ENCODE measurements at places on chromosomes 6 and 20.

GRCh38 chr20:31473331-31474096 lies 1.4 kb downstream of the DEFB124 start:
- peaks cover 22% of the 10 kb centered on the region for H3K4me1 ChIP-seq
- H3K36me3 ChIP-seq, result no peaks in the 10 kb centered on the region
- no peak for DNase-seq

DNA sequence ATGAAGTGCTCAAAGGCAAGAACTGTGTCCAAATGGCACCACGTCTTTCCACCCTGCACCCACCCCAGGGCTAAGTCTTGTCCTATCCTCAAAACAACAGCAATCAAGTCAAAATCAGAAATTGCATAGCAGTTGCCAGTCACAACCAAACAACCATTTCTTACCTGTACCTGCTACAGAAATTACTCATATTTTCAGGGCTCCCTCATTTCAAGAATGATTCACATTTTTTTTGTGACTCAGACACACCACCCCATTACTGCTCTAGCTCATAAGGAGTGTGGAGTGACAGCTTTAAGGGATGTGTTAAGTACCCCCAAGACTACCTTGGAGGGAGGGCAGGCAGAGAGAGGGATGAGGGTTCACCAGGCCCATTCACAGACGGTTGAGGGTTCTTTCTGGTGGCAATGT lies 111.7 kb downstream of the TRERF1 start:
- H3K4me3 ChIP-seq, result no peak overlapping the region
- no peaks in the 10 kb centered on the region for H3K27me3 ChIP-seq
- no peak for DNase-seq
- no peaks in the 10 kb centered on the region for H3K36me3 ChIP-seq

DNA sequence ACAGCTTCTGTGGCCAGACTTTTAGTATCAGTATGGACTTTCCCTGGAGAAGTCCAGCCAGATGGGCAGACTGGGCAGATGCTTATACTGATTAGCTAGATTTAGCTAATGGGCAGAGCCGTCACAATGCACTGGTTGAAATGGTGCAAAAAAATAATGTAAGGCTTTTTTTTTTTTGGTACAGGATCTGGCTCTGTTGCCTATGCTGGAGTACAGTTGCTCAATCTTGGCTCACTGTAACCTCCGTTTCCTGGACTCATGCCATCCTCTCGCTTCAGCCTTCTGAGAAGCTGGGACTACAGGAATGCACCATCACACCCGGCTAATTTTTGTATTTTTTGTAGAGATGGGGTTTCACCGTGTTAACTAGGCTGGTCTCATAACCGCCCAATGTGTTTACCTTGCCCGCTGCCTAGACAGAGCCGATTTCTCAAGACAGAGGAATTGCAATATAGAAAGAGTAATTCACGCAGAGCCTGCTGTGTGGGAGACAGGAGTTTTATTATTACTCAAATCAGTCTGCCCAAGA lies 16.4 kb upstream of the KIFC1 start:
- no peak for DNase-seq
- H3K4me3 ChIP-seq, result no peak overlapping the region
- no peaks in the 10 kb centered on the region for H3K36me3 ChIP-seq
- no peaks in the 10 kb centered on the region for H3K4me1 ChIP-seq

- H3K36me3 ChIP-seq, result no peaks in the 10 kb centered on the region
- H3K27ac ChIP-seq, result no peak overlapping the region
- H3K4me1 ChIP-seq, result no peaks in the 10 kb centered on the region
- no peaks in the 10 kb centered on the region for H3K27me3 ChIP-seq
These were observed 637.6 kb downstream of the RNF144B start for GRCh38 chr6:19024737-19025136.

DNA sequence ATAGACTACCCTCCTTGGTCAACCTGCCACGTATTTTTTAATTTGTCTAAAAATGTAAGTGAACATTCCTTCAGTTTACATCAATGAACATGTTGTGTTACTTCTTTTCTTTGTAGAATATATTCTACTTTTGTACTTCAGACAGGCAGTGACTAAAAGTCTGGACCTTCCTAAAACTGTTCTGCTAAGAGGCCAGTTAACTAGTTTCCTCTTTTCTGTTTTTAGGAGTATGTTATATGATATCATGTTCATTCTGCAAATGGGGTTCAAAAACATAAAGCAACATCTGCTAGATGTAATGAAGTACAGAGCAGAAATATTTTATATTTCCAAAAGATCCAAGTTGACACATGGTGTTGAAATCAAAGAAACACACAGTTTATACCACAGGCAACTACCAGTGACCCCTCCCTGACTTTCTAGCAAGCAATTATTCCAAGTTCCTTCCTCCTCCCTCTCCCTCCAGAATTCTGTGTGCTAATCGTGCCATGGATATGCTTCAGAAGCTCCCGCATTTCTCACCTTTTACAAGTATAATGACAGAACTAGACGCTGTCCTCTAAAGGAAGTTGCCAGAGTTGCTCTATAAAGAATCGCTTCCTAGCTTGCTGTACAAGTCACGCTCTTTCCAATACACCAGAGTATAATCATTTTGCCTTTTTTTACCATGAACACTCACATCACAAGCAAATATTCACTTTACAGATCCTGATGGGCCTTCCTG lies 64.7 kb downstream of the ARHGAP18 start:
- H3K4me1 ChIP-seq, result no peaks in the 10 kb centered on the region
- no peaks in the 10 kb centered on the region for H3K36me3 ChIP-seq
- DNase-seq, result no peak
- no peak overlapping the region for H3K27ac ChIP-seq

- H3K27me3 ChIP-seq, result peaks cover 37% of the 10 kb centered on the region
- no peak overlapping the region for H3K4me3 ChIP-seq
- no peaks in the 10 kb centered on the region for H3K36me3 ChIP-seq
These were observed 94.5 kb downstream of the F13A1 start for GRCh38 chr6:6225885-6226529.

DNA sequence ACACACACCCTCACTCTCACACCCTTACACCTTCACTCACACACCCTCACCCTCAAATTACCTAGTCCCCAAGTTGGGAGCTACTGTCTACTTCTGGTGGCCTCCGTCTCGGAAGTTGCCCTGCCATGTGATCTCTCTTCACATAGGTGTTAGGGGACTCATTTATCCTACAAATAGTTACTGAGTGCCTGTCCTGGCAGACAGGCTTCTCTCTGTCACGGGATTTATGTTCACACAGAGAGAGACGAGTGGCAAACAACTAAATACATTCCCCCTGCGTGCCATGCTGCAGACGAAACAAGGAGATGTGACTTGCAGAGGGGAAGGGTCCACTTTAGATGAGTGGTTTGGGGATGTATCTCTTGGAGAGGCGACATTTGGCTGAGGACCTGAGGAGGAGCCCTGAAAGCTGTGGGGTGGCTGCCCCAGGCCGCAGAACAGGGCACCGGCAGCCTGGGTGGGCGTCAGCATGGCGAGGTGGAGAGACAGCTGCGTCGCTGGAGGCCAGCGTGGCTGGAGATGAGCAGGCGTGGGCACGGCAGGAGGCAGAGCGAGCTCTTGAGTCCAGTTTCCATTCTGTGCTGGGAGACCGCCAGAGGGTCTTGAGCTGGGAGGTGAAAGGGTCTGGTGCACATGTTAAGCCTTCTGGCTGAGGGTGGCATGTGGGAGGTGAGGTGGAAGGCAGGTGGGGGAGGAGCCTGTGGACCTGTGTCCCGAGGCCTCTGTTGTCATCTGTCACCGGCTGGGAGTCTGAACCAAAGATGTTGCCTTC lies 17.2 kb downstream of the DYNLT1 start:
- H3K36me3 ChIP-seq, result peaks cover 74% of the 10 kb centered on the region
- no peaks in the 10 kb centered on the region for H3K4me1 ChIP-seq
- H3K4me3 ChIP-seq, result no peak overlapping the region
- DNase-seq, result no peak
- no peaks in the 10 kb centered on the region for H3K27me3 ChIP-seq
- no peak overlapping the region for H3K27ac ChIP-seq

DNA sequence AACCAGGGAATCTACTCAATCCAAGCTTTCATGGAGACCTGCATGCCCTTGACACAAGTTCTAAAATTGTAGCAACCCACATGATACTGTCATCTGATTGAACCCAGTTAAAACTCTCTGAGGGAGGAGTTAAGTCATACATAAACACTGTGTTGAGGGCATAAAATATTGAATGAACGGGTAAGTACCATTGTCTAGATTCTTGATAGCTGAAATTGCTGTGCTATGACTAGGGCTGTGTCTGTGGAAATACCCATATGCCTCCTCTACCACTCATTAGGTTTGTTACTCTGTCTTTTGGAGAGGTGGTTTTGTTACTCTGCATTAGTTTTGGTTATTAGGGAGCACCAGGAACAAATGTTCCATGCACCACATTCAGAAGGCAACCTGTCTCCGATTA lies 7.6 kb downstream of the ENPP4 start:
- peaks cover 19% of the 10 kb centered on the region for H3K36me3 ChIP-seq
- H3K27me3 ChIP-seq, result no peaks in the 10 kb centered on the region
- no peak overlapping the region for H3K4me3 ChIP-seq
- no peak overlapping the region for H3K27ac ChIP-seq
- DNase-seq, result no peak
- peaks cover 37% of the 10 kb centered on the region for H3K4me1 ChIP-seq

DNA sequence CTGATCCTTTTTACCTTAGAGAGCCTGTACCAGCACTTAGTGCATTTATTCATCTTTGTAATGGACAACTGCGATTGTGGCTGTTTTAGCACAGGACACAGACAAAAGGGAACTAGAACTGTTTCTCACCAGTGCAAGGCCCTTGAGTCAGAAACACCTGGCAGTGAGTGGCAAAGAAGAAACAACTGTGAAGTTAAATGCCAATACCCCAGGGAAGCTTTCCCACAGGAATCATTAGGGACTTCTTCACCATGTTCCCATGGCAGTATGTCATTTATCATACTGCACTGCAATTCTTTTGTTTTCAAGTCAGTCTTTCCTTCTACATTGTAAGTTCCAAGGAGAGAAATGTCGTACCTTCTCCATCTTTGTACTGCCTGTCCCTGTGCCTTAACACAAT lies 28.6 kb upstream of the CDYL start:
- no peak for DNase-seq
- no peak overlapping the region for H3K4me3 ChIP-seq
- H3K4me1 ChIP-seq, result no peaks in the 10 kb centered on the region
- no peaks in the 10 kb centered on the region for H3K36me3 ChIP-seq

DNA sequence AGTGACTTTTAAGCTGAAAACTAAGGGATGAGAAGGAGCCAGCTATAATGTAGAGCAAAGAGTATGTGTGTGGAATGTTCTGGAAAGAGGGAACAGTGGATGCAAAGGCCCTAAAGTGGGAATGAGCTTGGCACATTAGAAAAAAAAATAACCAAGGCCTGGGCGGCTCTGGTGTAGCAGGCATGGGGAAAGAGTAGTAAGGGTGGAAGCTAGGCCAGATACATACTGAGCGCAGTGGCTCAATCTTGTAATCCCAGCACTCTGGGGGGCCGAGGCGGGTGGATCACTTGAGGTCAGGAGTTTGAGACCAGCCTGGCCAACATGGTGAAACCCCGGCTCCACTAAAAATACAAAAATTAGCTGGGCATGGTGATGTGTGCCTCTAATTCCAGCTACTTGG lies 8.4 kb downstream of the GGT7 start:
- H3K4me3 ChIP-seq, result no peak overlapping the region
- no peaks in the 10 kb centered on the region for H3K27me3 ChIP-seq
- H3K36me3 ChIP-seq, result peaks cover 14% of the 10 kb centered on the region

DNA sequence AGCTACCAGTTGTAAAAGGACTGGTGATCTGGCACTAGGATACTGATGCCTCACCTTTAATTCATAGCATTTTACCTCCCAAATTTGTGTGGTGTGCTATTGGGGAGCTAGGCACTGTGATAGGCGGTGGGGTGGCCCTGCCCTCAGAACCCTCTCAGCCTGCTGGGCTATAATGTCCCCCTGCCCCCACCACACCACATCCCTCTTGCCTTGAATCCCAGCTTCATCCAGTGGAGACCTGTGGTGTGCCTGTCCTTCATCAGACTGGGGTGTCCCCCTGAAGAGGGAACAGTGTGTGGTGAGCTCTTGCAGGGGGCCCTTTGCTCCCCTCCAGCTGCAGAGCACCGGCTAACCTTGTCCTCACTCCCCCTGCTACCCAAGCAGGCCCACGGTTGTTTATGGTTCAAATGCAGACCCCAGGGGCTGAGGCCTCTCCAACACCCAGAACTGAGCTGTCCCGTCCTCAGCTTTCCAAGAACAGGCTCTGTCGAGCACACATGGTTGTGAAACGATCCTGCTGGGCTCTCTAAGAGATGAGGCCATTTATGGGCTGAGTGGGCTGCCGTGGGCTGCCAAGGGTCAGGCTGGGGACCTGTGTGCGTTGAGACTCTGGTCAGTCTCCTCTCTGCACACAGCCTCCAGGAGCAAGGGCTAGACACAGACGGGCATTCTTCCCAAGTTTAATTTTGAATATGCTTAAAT lies 26.9 kb upstream of the VEGFA start:
- no peaks in the 10 kb centered on the region for H3K36me3 ChIP-seq
- no peaks in the 10 kb centered on the region for H3K4me1 ChIP-seq
- H3K4me3 ChIP-seq, result no peak overlapping the region

GRCh38 chr6:11007715-11008608 lies 36.1 kb downstream of the ELOVL2 start:
- no peaks in the 10 kb centered on the region for H3K36me3 ChIP-seq
- DNase-seq, result no peak
- no peak overlapping the region for H3K27ac ChIP-seq
- no peaks in the 10 kb centered on the region for H3K4me1 ChIP-seq
- no peak overlapping the region for H3K4me3 ChIP-seq

DNA sequence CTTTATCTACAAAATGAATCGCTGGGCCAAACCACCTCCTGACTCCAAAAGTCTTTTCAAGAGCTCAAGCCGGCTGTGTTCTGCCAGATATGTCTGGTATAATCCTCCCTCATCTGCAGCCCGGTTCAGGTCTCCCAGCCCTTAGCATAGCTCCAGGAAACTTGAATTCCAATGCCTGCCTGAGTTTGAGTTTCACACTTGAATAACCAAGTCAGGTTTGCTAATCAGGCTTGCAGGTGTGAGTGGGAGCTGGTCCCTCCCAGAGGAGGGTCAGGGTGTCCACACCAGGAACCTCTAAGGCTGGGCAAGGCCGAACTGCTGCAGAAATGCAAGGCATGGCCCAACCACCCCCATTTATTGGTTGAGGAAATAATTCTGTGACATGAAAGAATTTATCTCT lies 96.6 kb downstream of the TMEM242 start:
- H3K4me1 ChIP-seq, result peaks cover 37% of the 10 kb centered on the region
- peaks cover 1% of the 10 kb centered on the region for H3K27me3 ChIP-seq
- no peak overlapping the region for H3K4me3 ChIP-seq

GRCh38 chr20:43988867-43989266 lies 74.2 kb downstream of the TOX2 start:
- H3K27ac ChIP-seq, result no peak overlapping the region
- H3K36me3 ChIP-seq, result no peaks in the 10 kb centered on the region
- no peak overlapping the region for H3K4me3 ChIP-seq
- H3K4me1 ChIP-seq, result no peaks in the 10 kb centered on the region
- DNase-seq, result no peak

GRCh38 chr6:132499757-132500156 lies 13.2 kb downstream of the STX7 start:
- peaks cover 93% of the 10 kb centered on the region for H3K4me1 ChIP-seq
- no peak for DNase-seq
- peaks cover 81% of the 10 kb centered on the region for H3K36me3 ChIP-seq
- peak overlapping the region; percentile 44 for H3K4me3 ChIP-seq
- H3K27me3 ChIP-seq, result no peaks in the 10 kb centered on the region

GRCh38 chr20:5364136-5364821 lies 47.5 kb upstream of the PROKR2 start:
- DNase-seq, result no peak
- H3K4me1 ChIP-seq, result no peaks in the 10 kb centered on the region
- H3K4me3 ChIP-seq, result no peak overlapping the region
- H3K27me3 ChIP-seq, result peaks cover 11% of the 10 kb centered on the region
